ENCODE measurements at places on chromosomes 7 and 10. TPM values are rescaled to one million over a fixed set of nuclear protein-coding genes. Genes with fewer than 3 reads are reported as not detected.

CALD1 gene
- total RNA-seq = 35.4 TPM

ADAM8 gene
- 2.8 TPM for total RNA-seq

TAS2R3 gene
- total RNA-seq = 24.1 TPM

PTPN20 gene
- 17.5 TPM for total RNA-seq

GIMAP6 gene
- total RNA-seq = 2.8 TPM

HK1 gene
- 92.3 TPM for total RNA-seq

UPK3B gene
- total RNA-seq = 0.63 TPM

ABCC2 gene
- 0.63 TPM for total RNA-seq

GIMAP4 gene
- total RNA-seq = 3.4 TPM

CTBP2 gene
- 79.8 TPM for total RNA-seq

MIOS gene
- total RNA-seq = 76.1 TPM

PDE6C gene
- not detected for total RNA-seq

SRGN gene
- 8.1 TPM for total RNA-seq
